ENCODE measurements at places on chromosomes 5 and 9.

- DNase-seq, result peak; percentile 17
Measured at GRCh38 chr5:148733601-148734438, 79.5 kb upstream of the HTR4 start.

DNA sequence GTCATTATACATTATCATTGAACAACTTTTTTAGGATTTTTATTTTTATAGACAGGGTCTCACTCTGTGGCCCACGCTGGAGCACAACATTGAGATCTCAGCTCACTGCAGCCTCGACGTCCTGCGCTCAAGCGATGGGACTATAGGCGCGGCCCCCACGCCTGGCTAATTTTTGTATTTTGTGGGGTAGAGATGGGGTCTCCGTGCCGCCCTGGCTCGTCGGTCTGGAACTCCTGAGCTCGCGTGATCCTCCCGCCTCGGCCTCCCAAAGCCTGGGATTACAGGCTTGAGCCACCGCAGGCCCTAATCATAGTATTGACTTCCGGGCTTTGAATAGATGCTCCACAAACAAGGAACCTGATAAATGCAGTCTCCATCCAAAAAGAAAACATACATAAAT, 1.4 kb upstream of the EDF1 start:
- DNase-seq, result no peak

DNA sequence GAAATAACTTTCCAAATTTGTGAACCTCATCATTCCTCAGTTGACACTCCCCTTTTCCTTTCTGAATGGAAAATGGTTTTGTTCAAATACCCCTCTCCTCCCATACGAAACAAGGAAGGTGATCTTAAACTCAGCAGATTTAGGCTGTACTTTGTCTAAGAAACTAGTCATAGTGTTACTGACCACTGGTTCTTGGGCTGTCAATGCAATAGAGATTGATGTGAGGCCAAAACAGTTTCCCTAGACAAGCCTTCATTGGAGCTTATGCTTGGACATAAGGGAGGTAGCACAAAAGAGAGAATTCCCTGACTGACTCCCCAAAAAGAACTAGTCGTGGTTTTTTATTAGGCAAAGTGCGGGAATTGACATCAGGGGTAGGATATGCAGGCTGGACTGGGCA, 5.3 kb upstream of the LNPEP start:
- DNase-seq, result no peak

GRCh38 chr9:127711831-127712274, 3.6 kb downstream of the PTRH1 start:
- DNase-seq, result no peak

- DNase-seq, result no peak
Measured at GRCh38 chr9:136370687-136371532, 2.6 kb downstream of the CARD9 start.

GRCh38 chr5:167150661-167151060, 1140.8 kb upstream of the WWC1 start:
- no peak for DNase-seq

Measured in hematopoietic multipotent progenitor cell (in vitro differentiated cells).